ENCODE measurements at places on chromosomes 4 and X.

GRCh38 chr4:3703677-3704521, 62.3 kb upstream of the ADRA2C start:
- no peak for DNase-seq

- DNase-seq: no peak
Measured at GRCh38 chr4:54098375-54098774, 1.6 kb upstream of the GSX2 start.

- peak; percentile 50 for DNase-seq
Measured at GRCh38 chr4:73776321-73776729, 36.0 kb downstream of the CXCL8 start.

- DNase-seq: peak; percentile 17
Measured at GRCh38 chr4:100189820-100190642, at the start of gene DDIT4L. Gene DDIT4L, minus strand, starts transcription at chr4:100190468. Its CDS starts 485 bp downstream, at chr4:100189983.

GRCh38 chr4:150886597-150886996, 128.5 kb downstream of the LRBA start:
- DNase-seq: no peak

- no peak for DNase-seq
Measured at GRCh38 chr4:109816082-109816442, 500 bp downstream of the GAR1 start.

- DNase-seq: no peak
Measured at GRCh38 chr4:140710908-140711622, 45.1 kb downstream of the TBC1D9 start.

DNA sequence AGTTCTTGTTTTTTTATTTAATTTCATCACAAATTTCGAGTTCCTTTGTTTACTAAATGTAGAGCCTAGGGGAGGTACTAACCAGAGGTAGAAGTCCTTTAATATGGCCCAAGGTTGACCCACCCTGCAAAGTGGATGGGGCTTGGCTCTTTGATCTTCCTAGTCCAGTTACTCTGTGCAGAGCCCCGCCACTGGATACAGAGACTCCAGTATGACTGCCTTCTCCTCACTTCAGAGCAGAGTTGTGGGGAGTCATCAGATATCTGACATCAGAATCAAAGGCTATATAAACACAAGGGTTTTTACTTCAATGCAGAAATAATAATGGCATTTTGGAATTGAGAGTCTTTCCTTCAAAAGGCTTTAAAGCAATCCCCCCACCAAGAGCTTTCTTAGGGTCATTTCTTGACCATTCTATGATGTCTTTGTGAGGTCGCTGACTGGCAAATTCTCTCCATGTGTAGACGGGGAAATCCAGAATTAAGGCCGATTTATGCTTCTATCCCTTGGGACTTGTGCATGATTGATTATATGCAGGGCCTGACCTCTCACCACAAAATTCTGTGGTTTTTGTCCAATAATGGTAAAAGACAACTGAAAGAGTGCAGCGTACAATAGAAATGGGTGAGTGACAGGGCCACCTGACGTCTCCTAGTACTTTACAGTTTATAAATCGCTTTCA, 88.3 kb upstream of the CITED1 start:
- no peak for DNase-seq

DNA sequence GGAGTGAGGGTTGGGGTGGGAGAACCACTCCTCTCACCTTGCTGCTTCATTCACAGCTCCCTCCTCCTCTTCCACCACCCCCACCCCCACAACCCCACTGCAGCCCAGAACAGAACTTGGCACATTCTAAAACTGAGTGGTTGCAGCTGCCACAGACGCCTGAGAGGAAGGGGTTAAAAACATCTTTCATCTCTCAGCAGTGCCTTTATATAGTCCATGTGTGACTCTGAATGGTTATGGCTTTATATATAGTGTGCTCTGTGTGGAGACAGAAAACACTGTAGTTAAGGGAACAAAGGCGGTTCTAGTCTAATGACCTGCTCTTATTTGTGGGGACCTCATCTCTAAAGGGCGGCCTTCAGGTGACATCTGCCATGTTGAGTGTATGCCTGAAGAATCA, 144.8 kb downstream of the BCOR start:
- no peak for DNase-seq

- DNase-seq: no peak
Measured at GRCh38 chr4:155587766-155588165, 78.9 kb upstream of the GUCY1A1 start.

GRCh38 chrX:14670819-14671218, 141.5 kb downstream of the GLRA2 start:
- DNase-seq: no peak

DNA sequence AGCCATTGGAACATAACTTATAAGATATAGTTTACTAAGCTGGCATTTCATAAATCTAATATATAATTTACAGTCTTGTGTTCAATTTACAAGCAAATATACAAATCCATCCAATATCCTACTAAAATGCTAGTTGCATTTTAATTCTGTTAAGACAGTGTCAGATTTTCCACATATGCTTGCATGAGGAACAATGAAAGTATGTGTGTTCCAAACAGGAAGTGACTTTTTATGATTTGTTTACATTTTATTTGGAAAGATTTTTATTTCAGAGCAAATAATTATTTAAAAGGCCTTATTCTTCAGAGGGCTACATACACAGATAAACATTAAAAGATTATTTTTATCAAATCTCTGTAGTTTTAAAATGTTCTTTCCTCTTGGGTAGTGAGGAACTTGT, 130.1 kb downstream of the KLHL34 start:
- no peak for DNase-seq

- DNase-seq: no peak
Measured at GRCh38 chrX:68945603-68946228, 116.9 kb downstream of the EFNB1 start.

- no peak for DNase-seq
Measured at GRCh38 chr4:106329041-106329618, 12.8 kb downstream of the AIMP1 start.

GRCh38 chr4:156756118-156756517, 215.5 kb downstream of the PDGFC start:
- no peak for DNase-seq

DNA sequence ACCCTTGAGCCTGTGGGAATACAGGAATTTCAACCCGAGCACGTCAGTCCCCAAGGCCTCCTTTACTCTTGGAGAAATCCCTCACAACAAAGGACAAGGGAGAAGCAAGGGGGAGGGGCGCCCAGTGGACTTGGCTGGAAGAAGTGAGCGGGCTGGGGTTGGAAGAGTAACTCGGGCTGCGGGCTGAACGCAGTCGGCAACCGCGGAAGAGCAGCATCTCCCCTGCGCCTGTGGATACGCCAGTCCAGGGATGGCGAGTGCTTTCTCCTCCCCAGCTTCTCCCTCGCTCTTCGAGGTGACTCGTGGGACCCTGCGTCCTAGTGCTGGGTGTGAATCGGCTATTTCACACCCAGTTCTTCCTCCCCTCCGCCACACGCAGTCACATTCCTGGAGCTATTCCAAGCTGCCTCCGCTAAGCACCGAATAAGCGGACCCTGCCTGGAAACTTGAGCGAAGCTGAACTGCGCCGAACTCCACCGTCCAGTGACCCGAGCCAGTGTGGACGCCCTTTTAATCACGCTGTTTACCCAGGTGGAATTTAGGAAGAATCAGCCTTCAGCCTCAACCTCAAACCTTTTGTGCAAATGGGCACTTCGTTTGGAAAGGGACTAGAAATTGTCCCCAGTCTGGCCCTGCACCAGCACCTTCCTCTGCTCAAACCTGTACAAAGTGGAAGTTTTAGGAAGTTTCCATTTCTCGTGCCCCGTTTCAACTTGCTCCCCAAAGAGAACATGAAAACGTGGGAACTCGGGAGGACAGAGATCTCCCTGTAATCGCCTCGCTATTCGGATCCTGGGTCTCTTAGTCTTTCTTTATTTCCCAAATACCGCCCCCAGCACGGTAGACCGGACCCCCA, 64.3 kb upstream of the WDR17 start:
- DNase-seq: no peak

DNA sequence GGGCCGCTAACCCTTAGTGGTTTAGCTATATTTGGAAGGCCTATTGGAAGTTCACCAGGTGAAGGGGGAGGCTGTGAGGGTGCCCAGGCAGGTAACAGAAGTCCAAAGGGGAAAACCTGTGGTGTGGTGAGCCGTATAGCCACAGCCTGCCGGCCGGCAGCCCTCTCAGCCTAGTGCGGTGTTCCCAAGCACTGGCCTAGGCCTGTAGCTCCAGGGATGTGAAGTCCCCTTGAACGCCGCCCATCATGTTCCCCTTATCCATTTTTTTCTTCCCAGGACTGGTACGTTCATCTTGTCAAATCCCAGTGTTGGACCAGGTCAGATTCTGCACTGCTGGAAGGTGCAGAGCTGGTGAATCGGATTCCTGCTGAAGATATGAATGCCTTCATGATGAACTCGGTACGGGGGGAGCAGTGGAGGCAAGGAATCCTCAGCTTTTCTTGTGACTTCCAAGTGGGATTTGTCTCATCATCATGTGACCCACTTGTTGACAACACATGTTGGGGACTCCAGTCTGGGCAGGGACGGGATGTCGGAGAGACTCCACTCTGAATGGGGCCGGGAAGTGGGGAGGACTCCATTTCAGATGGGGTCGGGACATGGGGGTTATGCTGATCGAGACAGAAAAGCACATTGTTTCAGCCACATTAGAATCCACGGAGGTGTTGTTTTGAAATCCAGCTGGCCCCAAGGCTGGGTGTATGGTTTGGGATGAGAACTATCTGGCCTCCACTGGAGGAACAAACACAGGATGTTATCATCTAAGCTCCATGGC, 39.2 kb upstream of the MSANTD1 start:
- DNase-seq: no peak

DNA sequence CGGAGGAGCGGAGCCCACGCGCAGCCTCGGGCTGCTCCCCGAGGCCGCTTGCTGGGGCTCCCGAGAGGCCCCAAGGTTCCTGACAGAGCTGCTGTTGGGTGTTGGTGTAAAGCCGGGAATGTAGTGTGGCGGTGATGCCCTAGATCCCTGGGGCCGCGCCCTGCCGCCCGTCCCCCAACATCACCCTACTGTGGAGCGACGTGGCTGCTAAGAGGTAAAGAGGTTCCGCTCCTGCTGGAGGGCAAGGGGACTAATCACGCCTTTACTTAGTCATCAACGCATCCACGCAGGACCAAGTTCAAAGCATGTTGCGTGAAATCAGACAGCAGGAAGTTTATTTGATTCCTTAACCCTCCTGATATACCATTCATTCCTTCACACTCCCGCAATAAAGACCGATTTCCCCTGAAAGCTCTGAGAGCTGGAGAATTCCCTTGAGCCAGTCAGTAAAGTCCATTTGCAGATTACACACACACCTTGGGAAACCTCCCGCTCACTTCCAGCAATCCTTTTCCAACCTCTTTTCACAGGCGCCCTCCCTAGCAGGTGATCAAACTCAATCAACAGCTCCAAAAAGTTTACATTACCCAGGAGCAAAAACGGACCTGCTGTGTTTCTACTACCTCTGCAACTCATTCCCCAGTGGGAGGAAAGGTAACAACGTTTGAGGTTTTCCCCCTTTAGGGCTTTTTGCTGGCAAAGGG, 579 bp upstream of the GABRA2 start:
- DNase-seq: no peak

- DNase-seq: no peak
Measured at GRCh38 chr4:81682492-81682891, 210.8 kb upstream of the RASGEF1B start.

DNA sequence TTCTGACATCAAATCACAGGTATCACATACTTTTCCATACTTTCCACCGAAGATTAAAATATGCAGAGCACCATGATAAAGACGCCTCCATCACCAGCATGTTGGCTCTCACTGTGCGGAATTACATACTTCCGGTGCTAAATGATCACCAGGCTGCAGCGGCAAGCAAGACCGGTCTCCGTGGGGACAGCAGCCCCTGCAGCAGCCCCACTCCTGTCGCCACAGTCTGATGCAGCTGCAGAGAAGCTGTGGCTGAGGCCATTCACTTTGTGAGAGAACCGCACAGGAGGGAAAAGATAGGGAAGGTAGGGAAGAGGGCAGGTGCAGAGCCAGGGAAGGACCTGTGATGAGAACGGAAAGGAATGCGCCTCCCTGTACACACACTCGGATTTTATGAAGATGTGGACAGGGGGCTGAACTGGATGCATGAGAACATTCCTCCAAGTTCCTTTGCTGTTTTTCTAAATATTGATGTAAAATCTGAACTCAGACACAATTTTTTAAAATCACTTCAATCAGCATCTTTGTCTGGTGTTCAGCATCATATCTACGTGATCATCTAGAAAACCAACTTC, 38.3 kb downstream of the AFAP1 start:
- no peak for DNase-seq

GRCh38 chr4:168717847-168718246, 221.0 kb downstream of the PALLD start:
- DNase-seq: no peak

- DNase-seq: no peak
Measured at GRCh38 chr4:3385711-3386420, 55.9 kb upstream of the HGFAC start.

DNA sequence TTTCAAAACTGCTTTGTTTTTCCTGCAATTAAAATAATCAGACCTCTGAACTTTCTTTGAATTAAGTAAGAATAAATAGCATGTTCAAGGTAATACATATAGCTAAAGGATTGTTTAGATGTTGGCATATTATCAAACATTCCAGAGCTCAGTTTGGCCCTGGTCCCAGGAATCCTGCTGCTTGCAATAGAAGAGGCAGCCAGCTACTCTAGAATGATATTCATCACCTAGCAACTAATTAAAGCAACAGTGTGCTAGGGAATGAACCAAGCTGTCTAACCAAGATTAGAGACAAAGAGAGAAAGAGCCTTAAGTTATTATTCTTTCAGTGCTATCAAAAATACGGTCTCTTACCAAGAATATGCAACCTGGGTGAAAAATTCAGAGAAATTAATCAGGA, 460.9 kb downstream of the GABRG1 start:
- no peak for DNase-seq

- DNase-seq: no peak
Measured at GRCh38 chr4:95256108-95256835, 292.5 kb downstream of the UNC5C start.

- DNase-seq: no peak
Measured at GRCh38 chr4:84378983-84379382, 120.1 kb downstream of the NKX6-1 start.

- no peak for DNase-seq
Measured at GRCh38 chrX:153774576-153775292, 6.1 kb upstream of the SRPK3 start.

GRCh38 chrX:131219271-131219670, 69.8 kb downstream of the IGSF1 start:
- no peak for DNase-seq

DNA sequence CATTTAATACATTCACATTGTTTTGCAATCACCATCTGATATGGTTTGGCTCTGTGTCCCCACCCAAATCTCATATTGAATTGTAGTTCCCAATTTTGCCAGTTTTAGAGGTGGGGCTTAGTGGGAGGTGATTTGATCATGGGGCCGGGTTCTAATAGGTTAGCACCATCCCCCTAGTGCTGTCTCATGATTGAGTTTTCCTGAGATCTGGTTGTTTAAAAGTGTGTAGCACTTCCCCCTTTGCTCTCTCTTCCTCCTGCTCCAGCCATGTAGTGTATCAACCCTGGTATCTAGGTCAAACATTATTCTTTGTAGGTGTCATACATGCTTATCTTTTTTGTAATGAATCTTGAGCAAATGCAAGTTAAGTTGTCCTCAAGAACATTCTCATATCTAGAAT, 83.3 kb upstream of the KIT start:
- DNase-seq: no peak

GRCh38 chrX:153875391-153876111, 10.4 kb downstream of the L1CAM start:
- DNase-seq: peak; percentile 29

All from tibial nerve (tissue), 4 donors.